ENCODE measurements at places on chromosomes 1 and 21. TPM values are rescaled to one million over a fixed set of nuclear protein-coding genes. Genes with fewer than 3 reads are reported as not detected.
A peak's percentile ranks its signal among the peaks of the same experiment; 100 is the strongest.

DNA sequence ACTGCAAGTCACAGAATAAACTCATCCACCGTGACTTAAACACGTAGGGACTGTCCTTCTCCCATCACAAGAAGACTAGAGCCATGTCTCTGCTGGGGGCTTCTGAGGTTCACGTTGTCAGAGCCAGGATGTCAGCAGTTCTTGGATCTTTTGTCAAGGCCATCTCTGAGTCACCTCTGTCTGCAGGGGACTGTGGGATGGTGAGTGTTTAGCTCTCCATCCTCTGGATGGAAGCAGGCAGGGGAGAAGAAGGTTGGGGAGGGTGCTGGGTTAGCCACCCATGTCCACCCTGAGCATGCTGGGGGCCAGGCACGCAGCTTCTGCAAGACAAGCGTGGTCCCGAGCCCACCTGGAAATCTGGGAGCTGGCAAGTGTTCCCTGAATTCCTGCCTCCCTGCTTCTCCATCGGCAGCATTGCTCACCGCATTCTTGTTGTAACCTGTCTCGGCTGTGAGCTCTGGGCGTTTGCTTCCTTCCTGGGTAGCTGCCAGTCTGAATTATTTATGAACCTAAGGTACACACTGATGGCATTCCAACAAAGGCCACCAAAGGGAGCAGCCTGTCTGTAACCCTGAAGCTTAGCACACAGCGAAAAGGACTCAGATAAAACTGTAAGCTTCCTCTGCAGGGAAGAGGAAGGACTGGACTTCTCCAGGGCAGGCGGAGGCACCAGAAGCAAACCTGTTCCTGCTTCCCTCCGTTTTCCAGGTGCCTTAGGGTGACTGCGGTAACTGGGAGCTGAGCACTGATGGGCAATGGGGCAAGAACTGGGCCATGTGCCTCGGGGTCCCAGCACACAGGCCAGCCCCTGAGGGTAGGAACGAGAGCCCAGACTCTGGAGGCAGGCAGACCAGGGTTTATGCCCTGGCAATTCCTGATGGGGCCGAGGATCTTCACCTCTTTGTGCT, 88.6 kb downstream of the RIPK4 start:
- peak; percentile 58 for DNase-seq

GRCh38 chr1:9853249-9853595, 29.5 kb upstream of the CLSTN1 start:
- no peak for DNase-seq

GRCh38 chr1:195934817-195935553, 673.3 kb downstream of the KCNT2 start:
- no peak for DNase-seq

- no peak for DNase-seq
Measured at GRCh38 chr21:38790961-38791360, 14.8 kb upstream of the ETS2 start.

DNA sequence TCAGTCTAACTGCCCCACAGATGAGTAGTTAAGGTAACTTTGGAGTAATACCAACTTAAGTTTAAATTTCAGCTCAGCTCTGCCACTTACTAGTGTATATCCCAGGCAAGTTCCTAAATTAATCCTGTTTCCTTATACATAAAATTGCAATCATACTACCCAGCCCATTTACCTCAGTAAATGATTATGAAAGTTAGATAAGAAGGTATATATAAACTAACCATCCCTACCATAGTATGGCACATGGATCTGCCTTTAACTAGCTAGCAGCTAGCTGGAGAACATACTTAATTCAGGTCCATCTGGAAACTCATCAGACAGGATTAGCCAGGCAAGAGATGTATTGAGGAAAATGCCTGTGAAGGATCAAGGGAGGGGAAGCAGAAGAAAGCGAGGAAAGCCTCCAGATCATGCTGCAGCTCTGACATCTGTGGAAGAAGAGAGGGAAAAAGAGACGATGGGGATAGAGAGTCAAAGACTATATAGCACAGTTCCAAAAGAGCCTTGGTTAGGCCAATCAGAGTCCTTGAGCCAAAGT, 8.0 kb upstream of the JAK1 start:
- no peak for DNase-seq

- no peak for DNase-seq
Measured at GRCh38 chr1:244780311-244780710, 55.1 kb upstream of the COX20 start.

DNA sequence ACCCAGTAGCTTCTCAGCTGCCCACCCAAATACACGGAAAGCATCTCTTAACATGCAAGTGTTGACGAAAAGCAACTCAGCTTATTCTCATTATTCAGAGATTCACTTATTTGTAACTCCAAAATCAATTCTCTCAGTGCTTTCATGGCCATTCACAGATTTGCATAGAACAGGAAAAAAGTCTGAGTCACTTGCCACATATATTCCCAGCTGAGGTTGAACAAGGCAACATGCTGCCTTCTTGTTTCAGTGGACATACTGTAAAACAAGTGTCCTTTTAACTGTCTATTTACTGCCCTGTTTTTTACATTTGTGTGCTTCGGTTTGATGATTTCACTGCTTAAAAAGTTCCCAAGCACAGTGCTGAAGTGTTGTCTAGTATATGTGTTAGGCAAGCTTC, 273.0 kb downstream of the LTN1 start:
- no peak for DNase-seq

DNA sequence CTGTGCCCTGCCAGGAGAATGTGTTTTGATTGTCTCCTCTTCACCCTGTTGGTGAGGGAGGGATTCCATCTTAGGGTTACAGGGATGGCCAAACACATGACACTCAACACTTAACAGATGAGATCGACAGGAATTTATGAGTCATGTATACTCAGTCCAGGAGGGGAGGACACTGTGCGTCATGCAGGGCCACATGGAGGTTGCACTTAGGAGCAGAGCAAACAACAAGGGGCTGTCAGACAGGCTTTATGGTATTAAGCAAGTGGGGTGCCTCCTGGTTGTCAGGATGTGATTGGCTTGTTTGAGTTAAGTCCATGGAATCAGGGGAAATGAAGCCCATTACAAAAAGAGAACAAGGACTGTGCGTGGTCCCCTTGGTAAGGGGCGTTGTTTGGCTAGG, 26.9 kb downstream of the EDARADD start:
- DNase-seq, result no peak

The SMIM1 gene
- 2.0 TPM for polyA plus RNA-seq

The ITLN2 gene
- not detected for polyA plus RNA-seq

The TMEM125 gene
- polyA plus RNA-seq, result 0.06 TPM

The HUNK gene
- 0.16 TPM for polyA plus RNA-seq

DNA sequence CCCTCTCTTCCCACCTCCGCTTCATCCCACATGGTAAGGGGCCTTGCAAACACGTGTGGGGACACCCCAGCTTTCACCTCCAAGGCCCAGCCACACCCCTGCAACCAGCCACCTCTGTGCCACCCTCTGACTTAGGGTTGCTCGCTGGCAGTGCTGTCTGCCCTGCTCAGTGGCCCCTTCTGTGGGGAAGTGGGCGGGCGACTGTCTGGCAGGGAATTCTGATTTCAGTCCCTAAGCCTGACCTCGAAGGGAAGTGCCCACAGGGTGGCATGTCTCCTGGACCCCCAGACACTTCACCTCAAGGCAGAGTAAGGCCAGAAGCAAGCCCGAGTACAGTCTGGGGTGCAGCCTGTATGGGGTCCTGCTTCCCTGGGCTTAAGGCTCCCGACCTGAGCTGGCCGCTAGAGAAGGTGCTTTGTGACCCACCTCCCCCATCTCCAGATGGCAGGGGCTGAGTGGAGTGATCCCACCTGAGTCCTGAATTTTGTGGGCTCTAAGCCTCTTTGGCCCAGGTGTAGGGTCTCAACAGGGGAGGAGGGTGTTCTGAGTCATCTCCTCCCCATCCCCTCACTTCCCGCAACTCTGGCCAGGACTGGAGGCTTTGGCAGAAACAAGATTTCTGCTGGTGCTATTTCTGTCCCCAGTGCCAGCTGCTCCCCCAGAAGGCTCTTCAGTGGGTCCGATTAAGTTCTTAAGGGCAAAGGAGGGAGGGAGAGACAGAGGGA, 7.0 kb downstream of the RD3 start:
- peak; percentile 66 for DNase-seq

DNA sequence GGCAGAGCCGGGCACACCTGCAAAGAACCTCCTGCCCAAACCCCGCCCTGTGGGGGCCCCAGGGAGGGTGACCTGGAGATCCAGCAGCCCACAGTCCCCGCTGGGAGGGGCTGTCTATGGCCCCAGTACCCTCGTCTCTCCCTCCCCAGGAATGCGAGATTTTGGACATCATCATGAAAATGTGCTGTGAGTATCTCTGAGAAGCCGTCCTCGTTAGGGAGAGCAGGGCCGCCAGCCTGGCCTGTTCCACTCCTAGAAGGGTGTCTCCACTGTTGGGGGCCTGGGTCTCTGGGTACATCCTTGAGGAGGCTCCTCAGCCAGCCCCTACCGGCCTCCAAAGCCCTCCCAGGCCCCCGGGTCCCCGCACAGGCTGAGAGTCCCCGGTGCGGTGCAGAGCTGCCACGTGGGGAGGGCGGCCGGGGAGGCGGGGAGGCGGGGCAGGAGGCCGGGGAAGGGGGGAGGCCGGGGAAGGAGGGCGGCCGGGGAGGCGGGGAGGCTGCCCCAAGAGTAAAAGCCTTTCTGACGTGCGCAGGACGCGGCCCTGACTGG, 18.7 kb downstream of the COL6A1 start:
- no peak for DNase-seq
